ENCODE measurements at places on chromosomes 3 and 15.

- DNase-seq, result peak; percentile 67
These were observed 13.4 kb downstream of the WDR48 start for GRCh38 chr3:39065197-39065596.

DNA sequence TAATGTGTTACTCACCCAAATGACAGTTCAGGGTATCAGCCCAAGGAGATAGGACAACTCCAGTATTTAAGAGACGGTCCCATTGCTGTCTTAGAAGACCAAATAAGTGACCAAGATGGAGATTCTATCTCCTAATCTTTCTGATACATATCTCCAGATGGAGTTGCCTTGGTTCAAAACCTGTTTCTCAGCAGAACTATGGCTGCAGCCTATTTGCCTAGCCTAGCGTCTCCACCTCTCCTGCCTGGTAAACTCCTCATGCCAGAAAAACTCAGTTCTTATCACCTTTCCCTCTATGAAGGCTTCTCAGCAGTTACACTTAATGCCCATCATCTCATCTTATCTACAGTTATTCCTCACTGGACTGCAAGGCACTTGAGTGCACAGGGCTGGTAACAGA is 1.2 kb upstream of the CSPG5 start:
- no peak for DNase-seq

- peak; percentile 87 for DNase-seq
These were observed 13.6 kb downstream of the IGDCC4 start for GRCh38 chr15:65409036-65409631.

DNA sequence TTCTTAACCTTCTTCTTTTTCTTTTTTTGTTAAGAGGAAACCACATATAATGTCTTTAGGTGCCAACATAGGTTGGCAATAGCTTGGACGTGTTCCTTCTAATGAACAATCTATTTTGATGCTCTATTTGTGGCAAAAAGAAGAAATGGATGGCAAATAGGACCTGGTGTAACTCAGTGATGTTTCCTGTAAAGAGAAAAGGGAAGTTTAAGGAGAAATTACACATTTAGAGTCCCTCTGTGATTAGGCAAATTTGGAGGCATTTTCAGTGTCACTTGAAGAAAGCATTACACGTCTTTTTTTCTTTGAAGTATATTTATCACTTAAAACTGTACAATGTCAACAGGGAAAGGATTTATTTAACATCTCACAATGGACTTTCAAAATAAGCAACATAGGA is 327.1 kb downstream of the ZIC1 start:
- no peak for DNase-seq

DNA sequence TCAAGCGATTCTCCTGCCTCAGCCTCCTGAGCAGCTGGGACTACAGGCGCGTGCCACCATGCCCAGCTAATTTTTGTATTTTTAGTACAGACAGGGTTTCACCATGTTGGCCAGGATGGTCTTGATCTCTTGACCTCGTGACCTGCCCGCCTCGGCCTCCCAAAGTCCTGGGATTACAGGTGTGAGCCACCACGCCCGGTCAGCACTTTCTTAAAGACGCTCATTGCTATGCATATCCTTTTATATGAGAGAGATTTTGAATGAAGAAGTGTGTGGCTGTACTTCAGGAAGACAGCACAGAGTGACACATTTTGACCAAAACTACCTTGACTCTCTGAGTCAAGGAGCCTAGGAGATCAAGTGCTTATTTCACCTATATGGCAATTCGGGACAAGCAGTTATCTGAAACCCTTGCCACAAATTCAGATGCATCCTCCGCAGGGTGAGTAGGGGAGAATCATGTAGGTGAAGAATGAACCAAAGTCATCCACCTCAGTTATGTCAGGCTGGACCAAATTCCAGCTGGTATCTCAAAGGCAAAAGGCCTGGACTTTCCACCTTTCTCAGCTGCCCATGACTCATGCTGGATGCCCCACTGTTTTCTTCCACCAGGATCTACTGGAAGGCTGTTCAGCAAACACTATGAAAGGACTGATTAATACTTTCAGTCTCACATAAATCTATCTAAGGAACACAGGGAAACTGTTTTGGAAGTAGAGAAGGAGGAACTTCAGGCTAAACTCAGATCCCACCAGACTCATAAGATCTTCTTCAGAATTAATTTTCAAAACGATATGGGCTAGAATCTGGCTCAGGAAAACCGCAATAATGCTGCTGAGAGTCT is 31.9 kb downstream of the SUSD5 start:
- no peak for DNase-seq

- DNase-seq, result peak; percentile 66
These were observed 56.5 kb downstream of the DCLK3 start for GRCh38 chr3:36707623-36708409.

GRCh38 chr3:126136428-126137220 is 43.8 kb downstream of the ALDH1L1 start:
- DNase-seq, result no peak

DNA sequence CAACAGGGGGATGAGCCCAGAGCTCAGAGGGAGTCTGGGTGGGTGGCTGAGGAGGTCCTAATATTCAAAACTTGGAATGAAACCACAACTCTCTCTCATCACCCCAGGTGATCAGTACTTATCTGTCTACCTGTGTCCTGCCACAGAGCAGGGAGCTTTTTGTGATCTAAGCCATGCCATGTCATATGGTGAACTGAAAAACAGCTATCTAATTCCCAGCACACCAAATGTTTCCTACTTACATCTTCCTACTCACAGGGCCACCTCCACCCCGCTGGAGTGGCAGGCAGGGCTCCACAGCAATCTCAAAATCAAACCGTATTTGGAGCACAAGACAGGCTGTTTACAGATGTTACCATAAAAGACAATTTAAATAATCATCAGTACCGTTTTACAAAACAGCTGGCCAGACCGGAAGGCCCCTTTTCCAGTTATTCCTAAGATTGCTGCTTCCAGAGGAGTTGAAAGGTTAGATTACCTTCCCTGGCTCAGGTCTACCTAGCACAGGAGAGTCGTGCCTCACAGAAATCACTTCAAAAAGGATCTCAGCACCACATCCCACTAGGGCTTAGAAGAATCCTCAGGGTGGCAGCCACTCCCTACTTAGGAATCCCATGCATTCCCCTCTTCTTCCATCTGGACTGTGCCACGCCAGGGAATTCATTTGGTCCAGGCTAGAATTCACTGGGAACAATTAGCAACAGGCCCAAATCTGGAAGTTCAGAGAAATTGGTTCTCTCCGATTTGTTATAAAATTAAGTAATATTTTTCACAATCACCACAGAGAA is 226.6 kb upstream of the IL12A start:
- DNase-seq, result peak; percentile 78

GRCh38 chr3:124845406-124845805 is 41.8 kb downstream of the ITGB5 start:
- DNase-seq, result peak; percentile 80

- peak; percentile 31 for DNase-seq
These were observed 203.3 kb downstream of the FEZF2 start for GRCh38 chr3:62169906-62170660.

DNA sequence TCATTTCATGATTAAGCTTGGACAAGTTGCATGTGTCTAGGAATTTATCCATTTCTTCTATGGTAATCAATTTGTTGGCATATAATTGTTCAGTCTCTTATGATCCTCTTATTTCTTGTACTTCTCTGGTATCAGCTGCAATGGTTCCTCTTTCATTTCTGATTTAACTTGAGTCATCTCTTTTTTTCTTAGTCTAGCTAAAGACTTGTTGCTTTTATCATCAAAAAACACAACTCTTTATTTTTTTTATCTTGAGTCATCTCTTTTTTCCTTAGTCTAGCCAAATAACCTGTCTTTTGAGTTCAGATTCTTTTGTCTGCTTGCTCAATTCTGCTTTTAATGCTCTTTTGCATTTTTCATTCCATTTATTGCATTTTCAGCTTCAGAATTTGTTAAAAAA is 37.3 kb downstream of the UBE3A start:
- no peak for DNase-seq

- DNase-seq, result no peak
These were observed 211.7 kb upstream of the WNT5A start for GRCh38 chr3:55698831-55699230.

GRCh38 chr3:130933801-130934345 is 40.0 kb downstream of the ATP2C1 start:
- DNase-seq, result peak; percentile 3

- peak; percentile 69 for DNase-seq
These were observed 235.7 kb downstream of the SATB1 start for GRCh38 chr3:18189282-18190050.

GRCh38 chr3:74281705-74282104 is 332.8 kb downstream of the CNTN3 start:
- DNase-seq, result no peak

DNA sequence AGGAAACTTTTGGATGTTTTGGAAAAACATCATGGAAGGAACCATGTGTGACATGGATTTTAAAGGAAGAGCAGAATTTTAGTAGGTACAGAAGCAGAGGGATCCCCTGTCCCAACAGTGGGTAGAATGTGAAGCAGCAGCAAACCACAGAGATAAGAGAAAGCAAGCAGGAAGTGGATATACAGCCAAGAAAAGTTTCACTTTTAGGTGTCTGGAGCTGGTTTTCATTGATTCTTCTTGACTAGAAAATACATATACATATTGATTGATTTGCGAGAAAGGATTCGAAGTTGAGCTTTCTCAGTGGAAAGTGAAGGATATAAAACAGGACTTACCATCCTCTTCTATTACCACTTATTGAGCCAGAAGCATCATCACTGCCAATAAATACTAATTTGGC is 133.5 kb downstream of the KCNMB2 start:
- no peak for DNase-seq

DNA sequence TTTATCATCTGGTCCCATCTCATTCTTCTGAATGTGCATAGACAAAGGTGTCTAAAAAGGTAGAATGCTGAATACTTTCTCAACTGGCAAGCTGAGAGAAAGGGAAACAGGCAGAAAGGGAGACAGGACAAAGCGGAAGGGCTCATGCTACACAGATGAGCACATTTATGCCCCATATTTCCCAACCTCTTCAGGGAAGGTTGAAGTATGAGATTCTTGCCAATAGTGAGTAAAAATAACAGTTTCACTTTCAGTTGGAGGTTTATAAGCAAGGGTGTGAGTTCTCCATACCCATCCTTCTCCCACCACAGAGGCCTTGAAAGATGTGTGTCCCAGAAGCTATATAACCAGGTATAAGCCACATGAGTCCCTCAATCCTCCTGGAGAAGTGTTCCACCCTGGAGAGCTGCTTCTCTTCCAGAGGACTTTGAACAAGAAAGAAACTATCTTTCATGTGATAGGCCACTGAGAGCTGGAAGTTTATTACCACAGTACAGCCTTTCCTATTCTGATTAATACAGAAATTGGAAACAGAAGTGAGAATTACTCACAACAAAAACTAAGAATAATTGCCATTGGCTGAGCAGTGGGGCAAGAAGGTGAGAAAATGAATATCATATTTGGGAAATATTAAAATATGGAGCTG is 709.4 kb upstream of the NR2F2 start:
- peak; percentile 34 for DNase-seq

GRCh38 chr3:54533856-54534255 is 394.0 kb downstream of the LRTM1 start:
- no peak for DNase-seq

DNA sequence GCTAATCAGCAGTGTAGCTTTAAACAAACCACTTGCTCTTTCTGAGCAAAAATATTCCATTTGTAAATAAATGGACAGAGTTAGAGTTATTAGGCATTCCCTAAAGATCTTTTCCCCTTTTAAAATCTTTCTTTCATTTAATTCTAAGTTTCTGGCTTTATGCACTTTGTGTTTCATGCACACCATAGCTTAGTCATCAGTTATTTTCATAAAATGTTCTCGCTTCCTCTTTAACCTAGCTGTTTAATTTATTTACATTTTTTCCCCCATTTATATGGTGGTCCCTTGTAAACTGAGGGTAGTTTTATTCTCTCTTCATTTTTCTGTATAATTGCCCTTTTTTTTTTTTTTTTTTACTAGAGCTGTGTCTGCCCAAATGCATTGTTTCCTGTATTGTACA is 315.0 kb upstream of the LRRFIP2 start:
- DNase-seq, result no peak

- DNase-seq, result no peak
These were observed 9.7 kb downstream of the SLTM start for GRCh38 chr15:58923696-58924300.

GRCh38 chr3:29281344-29282241 is 722 bp downstream of the RBMS3 start:
- peak; percentile 20 for DNase-seq

- no peak for DNase-seq
These were observed 19.3 kb upstream of the SLTM start for GRCh38 chr15:58952751-58953150.

DNA sequence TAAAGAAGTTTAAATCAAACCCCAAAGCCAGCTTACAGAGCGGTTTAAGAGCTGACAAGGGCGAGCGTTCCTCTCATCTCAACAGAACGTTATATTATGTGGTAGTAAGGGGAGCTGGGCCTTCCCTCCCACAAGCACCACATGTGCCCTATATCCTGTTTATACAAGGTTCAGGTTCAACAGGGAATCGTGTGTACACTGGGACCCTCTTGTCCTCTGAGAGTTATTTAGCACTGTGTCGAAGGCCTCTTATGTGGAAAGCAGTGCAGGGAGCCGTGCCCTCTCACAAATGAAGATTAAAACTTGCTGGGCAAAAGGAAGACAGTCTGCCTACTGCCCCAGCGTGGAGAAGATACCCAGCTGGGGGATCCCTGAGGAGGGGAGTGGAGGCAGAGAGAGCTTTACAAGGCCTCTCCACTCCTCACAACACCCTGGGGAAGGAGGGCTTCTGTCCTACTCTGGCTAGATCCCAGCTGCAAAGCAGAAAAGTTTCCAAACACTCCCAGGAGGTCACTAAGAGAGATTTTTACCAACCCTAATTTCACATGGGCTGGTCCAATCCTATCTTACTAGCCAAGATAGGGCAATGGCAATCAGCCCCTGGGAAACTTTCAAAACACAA is 2.9 kb downstream of the TLE3 start:
- no peak for DNase-seq

DNA sequence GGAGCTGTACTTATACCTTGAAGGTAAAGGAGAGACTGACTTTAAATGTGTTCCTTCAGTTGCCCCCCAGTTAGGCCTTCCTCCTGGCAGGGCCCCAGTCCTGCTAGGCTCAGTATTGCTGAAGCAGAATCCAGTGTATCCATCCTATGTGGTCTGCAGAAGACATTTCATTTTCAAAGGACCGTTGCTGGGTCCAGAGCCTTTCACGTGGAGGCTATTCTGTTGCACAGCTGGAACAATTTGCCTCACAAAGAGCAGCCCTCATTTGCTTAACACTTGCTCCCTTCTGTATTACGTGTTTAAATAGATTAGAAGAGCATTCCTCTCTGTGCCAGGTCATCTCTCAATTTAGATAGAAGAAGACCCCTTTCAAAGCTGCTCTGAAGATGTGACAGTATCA is 78.9 kb upstream of the CFAP20DC start:
- no peak for DNase-seq

Data from GM03348 (cell line).